Subcutaneous preadipocyte (primary cell): ENCODE measurements at places on chromosomes 5 and 9. TPM values are rescaled to one million over a fixed set of nuclear protein-coding genes. Genes with fewer than 3 reads are reported as not detected.

CDHR2 gene
- not detected in 2 replicates for total RNA-seq

ZBTB26 gene
- total RNA-seq = 2.6 and 3.3 TPM in 2 replicates

PCDHA1 gene
- under 0.01 TPM in 1 of 2 replicates, not detected in the other for total RNA-seq

CCDC69 gene
- total RNA-seq = 5.1 and 6.2 TPM in 2 replicates

FAM221B gene
- not detected in 2 replicates for total RNA-seq

NOXA1 gene
- 0.20 and 0.37 TPM in 2 replicates for total RNA-seq

PAPPA gene
- total RNA-seq = 26.8 TPM in 2 replicates

ZNF367 gene
- total RNA-seq = 5.5 and 14.9 TPM in 2 replicates

REEP2 gene
- 2.2 and 4.8 TPM in 2 replicates for total RNA-seq

GABRG2 gene
- total RNA-seq = not detected in 2 replicates

GPR21 gene
- total RNA-seq = 0.73 and 2.2 TPM in 2 replicates

OTP gene
- not detected in 2 replicates for total RNA-seq

GHR gene
- 7.4 and 11.8 TPM in 2 replicates for total RNA-seq

SPATA31A3 gene
- not detected in 2 replicates for total RNA-seq

OSMR gene
- 108 and 122 TPM in 2 replicates for total RNA-seq

TAS2R1 gene
- not detected in 2 replicates for total RNA-seq
